Cerebellar cortex (tissue), 1 donor: ENCODE measurements at places on chromosomes 12 and 14.

DNA sequence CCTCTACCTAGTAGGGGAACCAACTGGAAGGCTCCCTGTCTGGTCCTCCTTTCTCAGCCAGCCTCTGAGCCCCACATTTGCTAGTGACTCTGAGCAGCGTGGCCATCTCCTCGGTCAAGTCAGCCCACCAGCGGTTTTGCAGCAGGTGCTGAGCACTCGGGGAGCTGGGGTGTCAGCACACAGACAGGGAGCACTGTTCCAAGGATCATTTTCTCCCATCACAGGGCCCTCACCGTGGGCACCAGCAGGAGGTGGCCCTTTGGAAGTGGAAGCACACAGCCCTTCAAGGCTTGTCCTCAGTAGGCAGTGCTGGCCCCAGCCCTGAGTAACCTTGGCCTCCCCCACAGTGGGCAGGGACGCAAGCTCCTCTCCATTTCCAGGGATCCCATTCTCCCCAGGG, 24.1 kb upstream of the EML1 start:
- DNase-seq, result no peak

GRCh38 chr12:121467638-121468498, 68.0 kb downstream of the RNF34 start:
- DNase-seq, result no peak

DNA sequence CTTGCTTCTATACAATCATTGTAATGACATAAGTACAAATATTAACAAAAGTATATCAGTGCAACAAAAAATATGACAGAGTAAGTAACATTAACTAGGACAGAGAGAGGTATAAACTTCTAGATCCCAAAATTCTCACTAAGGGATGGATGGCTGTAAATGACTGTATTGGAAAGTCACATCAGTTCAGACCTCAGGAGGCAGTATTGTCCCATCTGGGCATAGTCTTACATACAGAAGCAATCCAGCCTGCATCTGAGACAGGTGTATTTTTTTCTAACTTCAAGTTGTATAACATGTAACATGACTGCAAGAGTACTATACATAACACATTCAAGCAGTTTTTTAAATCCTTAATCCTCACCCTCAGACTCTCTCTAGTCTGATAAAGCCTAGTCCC, 99.0 kb downstream of the GARIN6 start:
- peak; percentile 57 for DNase-seq

GRCh38 chr14:45361727-45362126, 108.7 kb upstream of the MIS18BP1 start:
- no peak for DNase-seq

GRCh38 chr12:106747973-106748436, 26.5 kb upstream of the RIC8B start:
- DNase-seq, result no peak

DNA sequence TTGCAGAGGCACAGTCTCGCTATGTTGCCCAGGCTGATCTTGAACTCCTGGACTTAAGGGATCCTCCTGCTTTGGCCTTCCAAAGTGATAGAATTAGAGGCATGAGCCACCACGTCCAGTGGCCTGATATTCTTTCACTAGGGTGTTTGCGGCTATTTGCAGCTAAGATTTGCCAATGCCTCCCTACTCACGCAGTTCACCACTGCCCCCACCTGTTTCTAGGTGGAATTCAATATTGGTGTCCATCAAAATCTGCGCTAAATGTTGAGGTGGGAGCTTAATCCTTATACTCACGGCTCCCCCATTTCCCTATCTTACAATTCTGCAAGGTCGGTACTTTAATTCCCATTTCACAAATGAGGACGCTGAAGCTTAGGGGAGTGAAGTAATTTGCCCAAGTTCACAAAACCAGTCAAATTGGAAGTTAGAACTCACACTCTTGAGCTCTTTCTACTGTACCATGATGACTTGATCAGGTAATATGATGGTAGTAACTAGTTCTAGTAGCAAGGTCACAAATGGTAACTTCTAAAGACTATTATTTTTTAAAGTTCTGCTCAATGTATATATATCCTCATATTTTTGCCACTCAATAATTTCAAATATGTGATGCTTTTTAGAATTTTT, 22.1 kb upstream of the LRRC9 start:
- peak; percentile 47 for DNase-seq

- DNase-seq, result no peak
These were observed 29.9 kb upstream of the RBM19 start for GRCh38 chr12:113996026-113996425.

GRCh38 chr12:84912198-84913128, at the start of gene SLC6A15:
TSS of gene SLC6A15 (minus strand) at chr12:84912799. CDS start at chr12:84892120, 20,679 bp downstream.
- peak; percentile 91 for DNase-seq

- no peak for DNase-seq
These were observed 30.4 kb downstream of the PPP1R13B start for GRCh38 chr14:103816991-103817390.

GRCh38 chr12:93403988-93404803, 26.5 kb downstream of the NUDT4 start:
- DNase-seq, result no peak

DNA sequence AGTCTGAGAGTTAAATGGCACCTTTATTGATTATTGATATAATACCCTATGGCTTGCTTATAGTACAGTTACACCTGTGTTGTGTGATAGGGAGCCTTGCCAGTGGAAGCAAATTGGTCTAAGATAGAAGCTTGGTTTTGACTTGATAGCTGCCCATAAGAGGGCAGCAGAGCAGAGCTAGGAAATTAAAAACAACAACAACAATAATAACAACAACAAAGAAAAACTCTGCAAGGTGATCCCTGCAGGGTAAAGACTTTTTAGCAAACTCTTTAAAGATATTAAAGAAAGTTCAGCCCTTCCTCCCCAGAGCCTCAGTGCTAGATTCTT, 18.0 kb upstream of the RNASE10 start:
- no peak for DNase-seq

GRCh38 chr14:91354979-91355685, 62.5 kb downstream of the CCDC88C start:
- no peak for DNase-seq

DNA sequence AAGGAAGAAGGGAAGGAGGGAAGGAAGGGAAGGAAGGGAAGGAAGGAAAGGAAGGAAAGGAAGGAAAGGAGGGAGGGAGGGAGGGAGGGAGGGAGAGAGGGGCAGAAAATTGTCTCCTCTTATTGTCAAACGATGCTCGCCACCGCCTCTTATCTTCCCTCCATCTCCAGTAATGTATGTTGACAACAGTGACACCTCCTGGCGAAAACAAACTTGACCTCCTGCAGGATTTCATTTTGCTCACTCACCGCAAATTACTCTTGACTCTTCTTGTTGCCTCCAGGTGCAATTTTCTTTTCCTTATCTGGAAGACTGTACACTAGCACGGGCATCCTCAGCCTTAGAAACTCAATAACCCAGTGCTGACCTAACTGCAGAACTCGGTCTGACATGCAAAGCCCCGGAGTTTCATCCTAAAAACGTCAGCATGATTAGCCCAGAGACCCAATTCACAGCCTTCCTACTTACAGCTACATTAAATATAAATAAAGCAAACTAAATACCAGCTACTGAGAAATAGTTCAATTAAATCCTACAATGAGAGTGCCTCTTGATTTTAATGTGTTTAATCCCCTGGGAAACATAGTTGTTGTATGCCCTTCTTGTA, 512.4 kb upstream of the TMPO start:
- DNase-seq, result peak; percentile 44

GRCh38 chr12:63038713-63039100, 103.8 kb upstream of the PPM1H start:
- DNase-seq, result no peak

DNA sequence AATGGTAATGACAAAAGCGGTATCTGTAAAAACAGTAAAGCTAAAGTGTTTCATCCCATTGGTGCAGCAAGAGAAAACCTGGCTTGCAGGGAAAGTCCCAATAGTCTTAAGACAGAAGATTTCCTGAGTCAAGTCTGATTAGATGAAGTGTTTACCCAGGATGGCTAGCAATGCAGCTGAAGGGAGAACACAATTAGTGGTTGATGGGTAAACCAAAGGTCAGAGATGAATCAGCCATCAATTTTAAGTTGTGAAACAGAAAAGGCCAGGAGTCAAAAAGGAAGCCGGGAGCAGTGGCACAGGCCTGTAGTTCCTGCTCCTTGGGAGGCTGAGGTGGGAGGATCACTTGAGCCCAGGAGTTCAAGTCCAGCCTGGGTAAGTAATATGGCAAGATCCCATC, 52.6 kb downstream of the SEC23A start:
- no peak for DNase-seq

- DNase-seq, result no peak
These were observed 96.0 kb upstream of the MAX start for GRCh38 chr14:65198346-65198745.

GRCh38 chr12:57176846-57177245, 29.4 kb upstream of the LRP1-AS start:
- no peak for DNase-seq

DNA sequence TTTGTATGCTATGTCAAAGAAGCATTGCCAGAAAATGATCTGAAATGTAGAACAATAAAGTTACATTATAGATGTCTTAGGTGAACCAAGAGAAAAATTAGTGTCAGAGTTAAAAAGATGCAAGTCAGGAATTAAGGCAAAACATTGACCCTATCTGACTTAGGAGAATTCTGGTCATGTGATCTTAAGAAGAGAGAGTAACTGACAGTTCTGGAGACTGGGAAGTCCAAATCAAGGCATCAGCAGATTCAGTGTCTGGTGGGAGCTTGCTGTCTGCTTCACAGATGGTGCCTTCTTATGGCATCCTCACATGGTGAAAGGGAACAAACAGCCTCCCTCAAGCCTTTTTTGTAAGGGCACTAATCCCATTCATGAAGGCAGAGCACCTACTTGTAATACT, 42.8 kb downstream of the BICD1 start:
- DNase-seq, result no peak

- DNase-seq, result no peak
These were observed 78.3 kb downstream of the WDR20 start for GRCh38 chr14:102217987-102218421.

DNA sequence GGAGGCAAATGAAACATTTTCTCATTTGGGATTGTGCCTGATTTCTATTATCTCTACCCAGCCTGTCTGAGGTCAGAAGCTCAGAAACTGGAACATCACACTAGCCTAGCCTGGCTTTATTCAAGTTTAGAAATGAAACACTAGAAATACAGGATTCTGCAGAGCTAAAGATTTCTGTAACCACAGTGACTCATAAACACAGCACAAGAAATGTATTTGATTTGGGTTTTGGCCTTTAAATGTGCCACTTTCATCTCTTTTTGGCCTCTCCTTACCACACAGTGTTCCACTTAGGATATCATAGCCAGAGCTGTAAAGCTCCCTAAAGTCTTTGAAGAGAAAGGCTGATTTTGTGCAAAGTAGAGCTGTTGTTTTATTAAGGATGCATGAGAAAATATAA, 307.5 kb downstream of the EMP1 start:
- no peak for DNase-seq

GRCh38 chr14:21612324-21612723, 22.4 kb downstream of the OR10G2 start:
- no peak for DNase-seq

GRCh38 chr12:19712041-19712440, 272.7 kb downstream of the AEBP2 start:
- DNase-seq, result no peak

GRCh38 chr12:126567016-126567415, 1501.8 kb downstream of the AACS start:
- DNase-seq, result no peak

GRCh38 chr14:55789406-55789805, 209.4 kb downstream of the KTN1 start:
- no peak for DNase-seq

- peak; percentile 84 for DNase-seq
These were observed 238.4 kb downstream of the MED13L start for GRCh38 chr12:116039081-116039480.
